ENCODE measurements at places on chromosomes 2 and 18.

- no peak for DNase-seq
Measured at GRCh38 chr2:202671317-202672035, 36.7 kb downstream of the FAM117B start.

DNA sequence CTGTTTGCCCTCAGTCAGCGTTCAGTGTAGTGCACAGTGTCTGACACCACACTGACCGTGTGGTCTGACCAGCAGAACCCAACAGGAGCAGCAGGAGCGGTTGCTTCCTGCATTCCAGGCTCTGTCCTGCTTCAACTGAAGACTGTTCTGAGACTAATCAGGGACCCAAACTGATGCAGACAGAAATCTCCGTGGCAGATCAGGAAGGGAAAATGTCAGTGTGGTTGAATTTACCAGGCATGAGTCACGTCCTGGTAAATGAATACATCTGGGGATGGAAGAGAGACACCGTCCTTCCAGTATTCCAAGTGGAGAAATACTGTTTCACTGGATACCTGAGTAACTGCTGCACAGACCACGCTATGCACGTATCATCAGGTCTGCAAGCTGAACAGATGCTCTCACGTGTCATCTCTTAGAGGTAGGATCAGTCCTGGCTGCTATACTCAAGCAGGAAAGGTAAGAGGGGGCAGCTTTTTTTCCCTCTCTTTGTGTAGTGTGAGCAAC, 223.6 kb upstream of the EPAS1 start:
- DNase-seq = peak; percentile 91

DNA sequence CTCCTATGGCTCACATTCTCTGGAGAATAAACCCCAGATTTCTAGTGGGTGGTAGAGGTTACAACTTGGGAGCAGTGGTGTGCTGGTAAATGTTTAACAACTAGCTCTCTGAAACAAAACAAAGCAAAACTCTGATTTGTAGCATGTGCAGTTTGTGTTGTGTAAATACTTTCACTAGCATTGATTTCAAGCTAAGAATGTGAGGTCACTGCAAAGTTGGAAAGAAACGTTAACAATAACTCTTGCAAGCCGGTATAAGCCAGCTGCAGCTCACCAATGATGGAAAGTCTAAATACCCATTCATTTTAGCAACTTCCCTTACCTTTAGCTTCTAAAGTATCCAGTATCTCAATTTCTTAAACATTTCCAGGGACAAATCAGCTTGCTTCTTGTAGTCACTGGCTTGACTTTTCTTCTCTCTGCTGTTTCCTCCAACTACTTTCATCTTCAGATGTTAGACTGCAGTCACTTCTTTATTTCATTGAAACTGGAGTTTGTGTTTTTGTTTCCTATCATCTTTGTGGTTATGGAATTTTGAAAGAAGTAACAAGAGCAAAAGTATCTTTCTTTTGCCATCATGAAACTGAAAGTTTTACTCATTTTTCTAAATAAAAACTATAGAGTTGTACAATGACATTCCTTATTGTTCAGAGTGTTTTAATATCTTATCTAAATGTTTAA, 140.2 kb downstream of the PLCL1 start:
- no peak for DNase-seq

DNA sequence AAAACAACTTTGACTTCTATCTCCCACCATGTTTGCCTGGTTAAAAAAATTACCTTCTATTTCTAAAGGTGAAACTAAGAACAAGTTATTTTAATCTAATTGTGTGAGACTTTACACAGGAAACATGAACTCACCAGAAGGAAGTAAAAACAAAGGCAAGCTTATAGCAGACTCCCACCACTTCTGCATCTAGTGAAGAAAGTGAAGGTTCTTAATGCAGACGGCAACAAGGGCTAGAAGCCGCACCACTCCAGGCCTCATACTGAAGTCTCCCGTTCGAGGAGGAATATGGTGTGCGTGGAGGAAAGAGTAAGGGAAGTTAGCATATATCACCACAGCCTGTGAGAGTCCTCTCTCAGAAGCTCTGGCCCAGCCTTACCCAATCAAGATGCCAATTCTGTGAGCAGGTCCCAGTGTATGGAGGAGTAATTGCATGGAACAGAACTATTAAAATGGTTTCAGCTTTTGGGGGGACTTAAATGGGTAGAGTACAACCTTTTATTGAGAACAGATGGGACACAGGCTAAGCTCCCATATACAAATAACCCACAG, 958.7 kb downstream of the BCL11A start:
- no peak for DNase-seq

GRCh38 chr2:63855418-63856302, 14.0 kb downstream of the UGP2 start:
- DNase-seq = no peak

- no peak for DNase-seq
Measured at GRCh38 chr2:185373229-185373628, 365.4 kb upstream of the FSIP2 start.

DNA sequence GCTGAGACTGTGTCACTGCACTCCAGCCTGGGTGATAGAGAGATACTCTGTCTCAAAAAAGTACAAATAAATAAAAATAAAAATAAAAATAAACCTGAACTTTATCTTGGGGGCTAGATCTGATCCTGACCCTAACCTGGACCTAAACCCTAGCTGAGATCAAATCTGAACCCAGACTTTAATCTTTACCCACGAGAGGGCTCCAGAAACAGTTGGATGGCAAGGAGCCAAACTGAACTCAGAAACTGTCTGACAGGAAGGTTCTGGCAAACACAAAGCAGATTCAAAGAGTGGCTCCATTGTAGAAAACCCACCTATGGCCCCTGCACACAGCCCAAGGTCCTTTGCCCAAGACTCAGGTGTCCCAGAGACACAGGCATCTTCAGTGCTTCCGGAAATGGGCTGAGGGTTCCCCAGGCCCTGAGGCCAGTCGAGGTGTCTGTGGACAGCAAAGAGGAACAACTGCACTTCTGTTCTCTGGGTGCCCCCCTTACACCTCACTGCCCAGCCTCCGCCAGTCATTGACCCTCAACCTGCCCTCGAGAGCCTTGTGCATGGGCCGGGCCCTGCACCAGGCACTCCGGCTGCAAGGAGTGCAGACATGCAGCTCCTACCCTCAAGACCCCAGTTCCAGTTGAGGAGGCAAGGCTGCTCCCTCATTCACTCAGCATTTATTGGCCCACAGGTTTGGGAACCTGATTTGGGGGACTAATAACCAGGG, 95.2 kb downstream of the TFCP2L1 start:
- DNase-seq = no peak

DNA sequence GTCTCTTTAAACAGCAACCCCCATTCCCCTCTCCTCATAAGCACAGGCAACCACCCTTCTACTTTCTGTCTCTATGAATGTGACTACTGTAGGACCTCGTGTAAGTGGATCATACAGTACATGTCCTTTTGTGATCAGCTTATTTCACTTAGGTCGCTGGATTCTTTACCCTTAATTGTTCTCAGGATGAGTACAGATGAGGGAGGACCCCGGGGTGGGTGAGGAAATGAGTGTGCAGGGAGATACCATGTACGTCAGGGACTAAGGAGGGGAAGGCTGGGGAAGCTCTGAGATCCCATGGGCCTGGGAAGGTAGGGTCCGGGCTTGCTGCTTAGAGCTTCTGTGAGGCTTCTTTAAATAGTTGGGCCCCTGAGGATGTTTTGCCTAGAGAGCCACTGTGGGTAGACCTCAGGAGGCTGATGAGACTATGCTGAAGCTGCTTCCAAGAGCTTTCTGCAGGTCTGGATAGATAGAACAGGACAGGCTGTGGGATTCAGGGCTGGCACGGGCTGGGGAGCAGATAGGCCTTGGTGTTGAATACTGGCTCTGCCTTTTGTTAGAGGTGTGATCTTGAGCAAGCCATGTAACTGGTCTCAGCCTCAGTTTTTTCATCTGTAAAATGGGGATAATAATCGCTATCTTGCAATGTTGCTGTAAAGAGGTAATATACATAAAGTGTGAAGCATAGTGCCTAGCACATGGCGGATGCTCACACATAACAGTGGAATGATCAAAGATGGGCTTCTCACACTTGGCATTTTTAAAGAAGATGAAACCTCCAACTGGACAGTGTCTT, 155.3 kb downstream of the PRKCE start:
- no peak for DNase-seq

GRCh38 chr2:7119132-7119835, 202.1 kb downstream of the RNF144A start:
- DNase-seq = peak; percentile 54

DNA sequence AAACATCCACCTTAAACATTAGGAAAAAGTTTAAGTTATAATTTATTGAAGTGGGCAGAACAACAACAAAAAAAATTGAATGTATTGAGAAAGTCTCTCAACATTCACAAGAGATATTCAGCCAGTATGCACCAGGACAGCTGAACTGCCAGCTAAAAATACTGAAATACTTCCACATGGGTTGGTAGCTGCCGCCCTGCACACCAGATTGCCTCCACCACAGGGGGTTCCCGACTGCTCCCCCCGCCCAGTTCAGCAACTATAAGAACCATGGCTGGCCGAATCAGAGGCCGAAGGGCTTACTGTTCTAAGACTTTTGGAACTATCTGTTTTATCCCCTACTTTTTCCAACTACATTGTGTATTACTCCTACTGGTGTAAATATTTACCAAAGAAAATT, 150.0 kb upstream of the LRP1B start:
- no peak for DNase-seq

DNA sequence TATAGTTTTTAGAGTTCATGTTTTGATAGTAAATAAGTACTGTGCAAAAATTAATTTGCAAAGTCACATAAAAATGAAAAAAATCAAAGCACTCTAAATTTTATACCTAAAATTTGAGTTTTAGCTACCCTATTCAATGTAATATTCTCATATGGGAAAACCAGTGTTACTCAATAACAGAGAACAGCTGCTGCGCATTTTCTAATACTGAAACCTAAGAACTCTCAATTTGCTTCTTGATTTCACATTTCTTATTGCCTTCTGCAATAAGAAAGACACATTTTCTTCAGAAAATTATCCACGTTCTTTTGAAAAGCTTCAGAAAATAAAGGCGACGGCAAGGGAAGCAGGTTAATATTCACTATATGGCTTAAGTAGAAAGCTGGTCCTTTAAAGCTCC, 199.1 kb upstream of the CCDC150 start:
- DNase-seq = no peak

- no peak for DNase-seq
Measured at GRCh38 chr2:171341394-171342066, 92.3 kb downstream of the METTL8 start.

DNA sequence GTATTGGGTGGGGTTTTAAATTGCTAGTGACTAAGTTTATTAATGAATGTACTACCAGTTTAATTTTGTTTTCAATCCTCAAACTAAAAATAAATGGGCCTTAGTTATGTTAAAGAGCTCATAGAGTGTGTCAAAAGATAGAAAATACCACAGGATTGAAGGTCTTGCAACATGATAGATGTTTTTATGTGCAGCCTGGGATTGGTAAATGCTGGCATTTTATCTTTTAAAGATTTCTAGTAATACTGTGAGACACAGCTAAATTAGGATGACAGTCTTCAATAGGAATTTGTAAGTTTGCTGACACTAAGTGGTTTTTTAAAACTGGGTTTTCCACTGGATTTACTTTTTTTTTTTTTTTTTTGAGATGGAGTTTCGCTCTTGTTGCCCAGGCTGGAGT, 122.3 kb downstream of the HAUS1 start:
- DNase-seq = peak; percentile 51

DNA sequence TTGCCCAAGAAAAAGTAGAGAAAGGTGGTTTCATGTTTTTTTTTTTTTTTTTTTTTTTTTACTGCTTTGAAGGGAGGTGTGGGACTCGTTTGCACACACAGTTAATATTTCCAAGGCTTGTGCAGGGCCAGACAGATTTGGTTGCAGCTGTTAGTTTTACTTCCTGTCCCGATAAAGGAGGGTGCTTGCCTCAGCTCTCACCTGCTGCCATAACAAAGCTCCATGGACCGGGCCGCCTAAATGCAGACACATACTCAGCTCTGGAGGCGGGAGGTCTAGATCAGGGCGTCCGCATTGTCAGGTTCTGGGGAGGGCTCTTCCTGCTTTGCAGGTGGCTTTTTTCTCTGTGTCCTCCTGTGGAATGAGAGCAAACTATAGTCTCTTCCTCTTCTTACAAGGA, 69.9 kb downstream of the ODC1 start:
- no peak for DNase-seq
